Mesenteric fat pad (tissue), 1 donor: ENCODE measurements at places on chromosomes 11 and 22. TPM values are rescaled to one million over a fixed set of nuclear protein-coding genes. Genes with fewer than 3 reads are reported as not detected.

The RTN4R gene
- total RNA-seq = 0.55 TPM

The CHRDL2 gene
- total RNA-seq = 0.67 TPM

The SSTR3 gene
- total RNA-seq = not detected

The SLC22A9 gene
- not detected for total RNA-seq

The LINC01488 gene
- not detected for total RNA-seq

The CSF2RB gene
- total RNA-seq = 13.3 TPM

The PLET1 gene
- not detected for total RNA-seq

The MAPK8IP1 gene
- 4.2 TPM for total RNA-seq

The PKDREJ gene
- not detected for total RNA-seq

The OR51E2 gene
- not detected for total RNA-seq

The CD3D gene
- total RNA-seq = 1.3 TPM

The MMP8 gene
- 2.6 TPM for total RNA-seq

DNA sequence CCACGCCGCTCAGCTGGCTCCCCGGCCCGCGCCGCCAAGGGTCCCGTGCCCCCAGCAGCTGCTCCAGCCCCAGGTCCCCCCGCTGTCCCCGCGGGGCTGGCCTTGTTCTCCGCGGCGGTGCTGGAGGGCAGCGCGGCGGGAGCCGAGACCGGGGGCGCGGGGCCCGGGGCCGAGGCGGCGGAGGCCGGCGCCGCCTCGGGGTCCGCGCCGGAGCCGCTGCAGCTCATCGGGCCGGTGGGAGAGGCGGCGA is 128 bp downstream of the TAF10 start:
- no peak for DNase-seq

DNA sequence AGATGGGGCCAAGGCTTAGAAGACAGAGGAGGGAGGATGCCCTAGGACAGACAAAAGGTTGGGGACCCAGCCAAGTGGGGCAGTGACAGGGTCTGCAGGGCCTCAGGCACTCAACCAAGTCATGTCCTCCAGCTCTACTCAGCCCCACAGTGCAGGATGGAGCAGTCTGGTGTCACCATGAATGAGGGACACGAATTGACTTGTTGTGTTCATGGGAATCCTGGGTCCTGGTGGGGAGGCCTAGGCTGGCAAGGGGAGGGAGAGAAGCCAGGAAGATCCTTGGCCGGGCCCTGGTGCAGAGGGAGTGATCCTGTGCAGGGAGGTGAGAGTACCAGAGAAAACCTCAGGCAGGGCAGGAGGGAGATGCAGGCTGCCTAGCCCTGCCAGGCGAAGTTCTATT is 12.0 kb downstream of the P2RY6 start:
- DNase-seq = no peak

- peak; percentile 85 for DNase-seq
Measured at GRCh38 chr22:20430720-20431510, 6.7 kb downstream of the SCARF2 start.

- DNase-seq = no peak
Measured at GRCh38 chr11:85316967-85317366, 310.2 kb downstream of the DLG2 start.
